ENCODE measurements at places on chromosomes 5 and 9. TPM values are rescaled to one million over a fixed set of nuclear protein-coding genes. Genes with fewer than 3 reads are reported as not detected.

SLC25A2 gene
- total RNA-seq, result 0.18 TPM

MARVELD2 gene
- total RNA-seq, result 0.14 TPM

TNFSF15 gene
- total RNA-seq, result 0.55 TPM

LRRTM2 gene
- total RNA-seq, result 0.57 TPM

PCDHGB6 gene
- total RNA-seq, result 3.1 TPM

FBP1 gene
- total RNA-seq, result not detected

MAMDC2 gene
- 3.0 TPM for total RNA-seq

RNF183 gene
- not detected for total RNA-seq

CBY3 gene
- total RNA-seq, result not detected

PRR7 gene
- total RNA-seq, result 2.7 TPM

ROR2 gene
- 29.4 TPM for total RNA-seq

GGTA1 gene
- not detected for total RNA-seq

SPINK1 gene
- not detected for total RNA-seq

OBP2B gene
- total RNA-seq, result not detected

ADGRD2 gene
- total RNA-seq, result not detected

SARDH gene
- total RNA-seq, result 4.9 TPM

TMEM174 gene
- total RNA-seq, result not detected

OLFM1 gene
- 5.5 TPM for total RNA-seq

TSTD2 gene
- total RNA-seq, result 17.6 TPM

WDR31 gene
- 1.8 TPM for total RNA-seq

GOLGA1 gene
- 10.7 TPM for total RNA-seq

FLT4 gene
- total RNA-seq, result 0.37 TPM

CCIN gene
- total RNA-seq, result 0.57 TPM

LPAR1 gene
- 101 TPM for total RNA-seq

KIAA0825 gene
- 3.0 TPM for total RNA-seq

PCDHGA7 gene
- total RNA-seq, result 4.1 TPM

TAF11L10 gene
- not detected for total RNA-seq

OR2S2 gene
- not detected for total RNA-seq

PCDHAC2 gene
- total RNA-seq, result 0.14 TPM

IL3 gene
- not detected for total RNA-seq

SLC22A4 gene
- total RNA-seq, result 0.83 TPM

INSL6 gene
- not detected for total RNA-seq

SYNPO gene
- 4.0 TPM for total RNA-seq

CDH18 gene
- total RNA-seq, result 0.71 TPM

VLDLR gene
- total RNA-seq, result 44.7 TPM
